ENCODE measurements at places on chromosomes 16 and 17. TPM values are rescaled to one million over a fixed set of nuclear protein-coding genes. Genes with fewer than 3 reads are reported as not detected.
A peak's percentile ranks its signal among the peaks of the same experiment; 100 is the strongest.

GRCh38 chr17:68568581-68568980 is 32.6 kb downstream of the FAM20A start:
- no peak overlapping the region for H3K27ac ChIP-seq
- no peaks in the 10 kb centered on the region for H3K4me1 ChIP-seq
- peaks cover 10% of the 10 kb centered on the region for H3K27me3 ChIP-seq
- no peak overlapping the region for H3K4me3 ChIP-seq

DNA sequence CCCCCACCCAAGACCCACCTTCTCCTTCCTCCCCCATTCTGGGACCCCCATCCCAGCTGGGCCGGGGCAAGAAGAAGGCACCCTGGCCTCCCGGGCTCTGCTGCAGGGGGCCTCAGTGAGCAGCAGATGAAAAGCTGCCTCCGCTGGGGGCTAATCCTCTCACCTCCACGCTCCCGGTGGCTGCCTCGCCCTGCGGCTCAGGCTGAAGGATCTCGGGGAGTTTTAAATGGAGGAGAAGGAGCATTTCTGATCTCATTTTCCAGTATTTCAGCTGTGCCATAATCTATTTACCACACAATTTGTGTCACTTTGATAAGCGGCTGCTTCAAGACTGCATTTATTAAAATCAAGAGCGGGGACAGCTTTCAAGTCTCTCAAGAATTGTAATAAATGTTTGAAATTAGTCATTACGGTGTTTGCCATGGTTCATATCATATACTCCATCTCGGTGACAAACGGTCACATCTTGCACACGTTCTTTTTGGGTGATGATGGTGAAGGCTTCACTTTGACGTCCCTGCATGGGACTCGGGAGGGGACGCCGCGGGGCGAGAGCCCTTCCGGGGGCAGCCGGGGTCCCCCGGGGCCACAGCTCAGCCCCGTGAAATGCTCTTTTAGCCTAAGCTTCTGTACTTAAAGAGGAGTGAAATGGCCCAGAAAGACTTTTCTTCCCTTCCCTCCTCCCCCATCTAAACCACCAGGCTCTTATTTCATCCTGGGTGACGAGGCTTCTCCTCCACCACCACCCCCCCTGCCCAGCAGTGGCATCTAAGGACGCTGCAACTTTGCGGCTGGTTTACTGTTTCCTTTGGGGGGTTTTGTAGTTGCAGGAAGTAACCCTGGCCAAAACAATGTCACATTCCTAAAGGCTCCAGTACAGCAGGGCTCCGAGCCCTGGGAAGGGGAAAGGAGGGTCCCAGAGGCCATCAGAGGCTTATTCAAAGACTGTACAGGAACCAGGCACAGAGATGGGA is 313.1 kb upstream of the TNRC6C start:
- H3K4me3 ChIP-seq = peak overlapping the region; percentile 60
- H3K27ac ChIP-seq = peak overlapping the region; percentile 95
- no peaks in the 10 kb centered on the region for H3K27me3 ChIP-seq
- DNase-seq = peak; percentile 71
- peaks cover 16% of the 10 kb centered on the region for H3K36me3 ChIP-seq

- no peak overlapping the region for H3K4me3 ChIP-seq
- peak overlapping the region; percentile 35 for H3K27ac ChIP-seq
- H3K36me3 ChIP-seq = peaks cover 41% of the 10 kb centered on the region
- no peak for DNase-seq
- peaks cover 63% of the 10 kb centered on the region for H3K4me1 ChIP-seq
These were observed 31.2 kb downstream of the NFATC3 start for GRCh38 chr16:68116256-68116867.

GRCh38 chr16:51152691-51153576 is 1.9 kb upstream of the SALL1 start:
- peak overlapping the region; percentile 38 for H3K27ac ChIP-seq
- peaks cover 71% of the 10 kb centered on the region for H3K27me3 ChIP-seq
- no peak for DNase-seq
- no peaks in the 10 kb centered on the region for H3K4me1 ChIP-seq
- H3K36me3 ChIP-seq = peaks cover 6% of the 10 kb centered on the region

DNA sequence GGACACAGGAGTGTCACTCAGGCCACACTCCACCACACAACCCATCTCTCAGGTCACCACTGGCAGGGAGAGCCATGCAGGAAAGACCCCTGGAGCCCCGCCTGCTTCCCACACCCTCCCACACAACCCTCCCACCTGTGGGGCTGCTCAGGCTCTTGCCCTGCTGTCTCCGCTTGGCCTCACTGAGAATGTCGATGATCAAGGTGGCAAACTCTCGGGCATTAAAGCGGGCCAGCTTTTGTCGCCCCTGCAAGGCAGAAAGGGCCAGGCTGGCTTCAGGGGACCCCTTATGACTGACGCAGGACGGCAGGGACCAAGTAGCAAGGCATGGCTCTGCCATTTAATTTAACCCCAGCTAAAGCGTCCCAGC is 8.5 kb downstream of the TP53I13 start:
- peaks cover 8% of the 10 kb centered on the region for H3K4me1 ChIP-seq
- no peaks in the 10 kb centered on the region for H3K27me3 ChIP-seq
- no peak overlapping the region for H3K4me3 ChIP-seq
- H3K36me3 ChIP-seq = peaks cover 48% of the 10 kb centered on the region
- no peak for DNase-seq

Gene SARM1
- 35.9 TPM for total RNA-seq

Data from activated T-helper 2 cell treated with anti-CD3 and anti-CD28 coated beads, Interferon-gamma antibody, Interleukin-2, Interleukin-4, amounts not matched to agents 10 μg/mL and 5 μg/mL and 100 μg/mL, durations not matched to agents 14 hours and 24 hours and 36 hours (primary cell).